ENCODE measurements at places on chromosomes 3 and 15. TPM values are rescaled to one million over a fixed set of nuclear protein-coding genes. Genes with fewer than 3 reads are reported as not detected.

KNL1 gene
- total RNA-seq, result 2.7 TPM

GRCh38 chr3:157318639-157319288 lies 117.9 kb upstream of the PTX3 start:
- H3K27ac ChIP-seq, result no peak overlapping the region
- no peak overlapping the region for H3K4me3 ChIP-seq
- H3K36me3 ChIP-seq, result no peaks in the 10 kb centered on the region
- no peak for DNase-seq

RETNLB gene
- not detected for total RNA-seq

DNA sequence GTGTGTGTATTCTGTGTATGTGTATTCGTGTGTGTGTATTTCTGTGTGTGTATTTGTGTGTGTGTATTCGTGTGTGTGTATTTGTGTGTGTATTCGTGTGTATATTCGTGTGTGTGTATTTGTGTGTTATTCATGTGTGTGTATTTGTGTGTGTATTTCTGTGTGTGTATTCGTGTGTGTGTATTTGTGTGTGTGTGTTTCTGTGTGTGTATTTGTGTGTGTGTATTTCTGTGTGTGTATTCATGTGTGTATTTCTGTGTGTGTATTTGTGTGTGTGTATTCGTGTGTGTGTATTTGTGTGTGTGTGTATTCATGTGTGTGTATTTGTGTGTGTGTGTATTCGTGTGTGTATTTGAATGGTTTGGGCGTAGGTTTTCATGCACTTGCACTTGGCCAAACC lies 405.4 kb downstream of the SOX2 start:
- DNase-seq, result no peak
- no peak overlapping the region for H3K4me3 ChIP-seq
- H3K4me1 ChIP-seq, result no peaks in the 10 kb centered on the region
- no peaks in the 10 kb centered on the region for H3K36me3 ChIP-seq

DNA sequence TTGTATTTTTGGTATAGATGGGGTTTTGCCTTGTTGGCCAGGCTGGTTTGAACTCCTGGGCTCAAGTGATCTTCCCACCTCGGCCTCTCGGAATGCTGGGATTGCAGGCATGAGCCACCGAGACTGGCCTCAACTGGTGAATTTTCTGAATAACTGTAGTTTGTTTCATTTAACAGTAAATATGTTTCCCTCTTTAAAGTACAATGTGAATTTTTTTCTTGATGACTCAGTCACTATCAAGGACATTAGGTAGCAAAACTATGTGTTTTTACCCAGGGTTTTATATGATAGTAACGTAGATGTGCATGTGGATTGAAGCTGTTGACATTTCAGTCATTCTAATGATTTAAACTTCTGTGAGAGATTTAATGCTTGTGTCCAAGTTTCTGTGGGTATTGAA lies 40.2 kb upstream of the MAPKBP1 start:
- no peak overlapping the region for H3K27ac ChIP-seq
- peaks cover 64% of the 10 kb centered on the region for H3K36me3 ChIP-seq
- no peak overlapping the region for H3K4me3 ChIP-seq
- H3K27me3 ChIP-seq, result no peaks in the 10 kb centered on the region
- H3K4me1 ChIP-seq, result peaks cover 8% of the 10 kb centered on the region

GRCh38 chr15:61849447-61849846 lies 210.8 kb downstream of the VPS13C start:
- H3K27me3 ChIP-seq, result no peaks in the 10 kb centered on the region
- no peak overlapping the region for H3K4me3 ChIP-seq
- no peak overlapping the region for H3K27ac ChIP-seq
- H3K36me3 ChIP-seq, result no peaks in the 10 kb centered on the region
- H3K4me1 ChIP-seq, result no peaks in the 10 kb centered on the region
- no peak for DNase-seq

GRCh38 chr3:189862385-189862998 lies 231.3 kb downstream of the TP63 start:
- H3K27me3 ChIP-seq, result no peaks in the 10 kb centered on the region
- no peak for DNase-seq
- no peaks in the 10 kb centered on the region for H3K36me3 ChIP-seq
- no peak overlapping the region for H3K27ac ChIP-seq
- H3K4me1 ChIP-seq, result no peaks in the 10 kb centered on the region

All from left lung (tissue), 14 donors.